ENCODE measurements at places on chromosomes 7 and 10.

DNA sequence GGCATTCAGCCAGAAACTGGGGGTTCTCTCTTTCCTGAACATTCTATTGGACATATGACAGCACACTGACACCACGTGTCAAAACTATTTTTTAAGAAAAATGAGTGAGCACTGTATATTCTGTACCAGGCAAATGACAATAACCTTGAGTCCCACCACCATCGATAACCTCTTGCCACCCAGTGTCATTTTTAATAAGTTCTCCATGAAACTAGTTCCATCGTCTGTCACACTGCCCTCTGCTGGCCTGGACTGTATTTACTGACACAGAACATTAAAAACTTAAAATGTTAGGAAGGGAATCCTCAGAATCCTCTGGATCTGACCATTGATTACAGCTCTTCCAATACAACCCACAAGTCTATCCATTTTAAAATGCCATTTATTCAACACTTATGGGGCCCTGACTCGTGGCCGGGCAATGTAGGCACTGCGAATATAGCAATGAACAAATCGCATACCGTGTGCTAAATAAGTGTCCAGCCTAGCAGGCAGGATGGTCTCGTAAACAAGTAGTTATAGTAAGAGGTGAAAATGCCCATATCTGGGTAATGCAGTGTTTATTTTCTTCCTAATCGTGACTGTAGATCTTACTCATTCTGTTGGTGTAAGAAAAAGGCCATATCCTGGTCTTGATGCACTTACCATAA lies 35.9 kb upstream of the CACNB2 start:
- peak; percentile 41 for DNase-seq

DNA sequence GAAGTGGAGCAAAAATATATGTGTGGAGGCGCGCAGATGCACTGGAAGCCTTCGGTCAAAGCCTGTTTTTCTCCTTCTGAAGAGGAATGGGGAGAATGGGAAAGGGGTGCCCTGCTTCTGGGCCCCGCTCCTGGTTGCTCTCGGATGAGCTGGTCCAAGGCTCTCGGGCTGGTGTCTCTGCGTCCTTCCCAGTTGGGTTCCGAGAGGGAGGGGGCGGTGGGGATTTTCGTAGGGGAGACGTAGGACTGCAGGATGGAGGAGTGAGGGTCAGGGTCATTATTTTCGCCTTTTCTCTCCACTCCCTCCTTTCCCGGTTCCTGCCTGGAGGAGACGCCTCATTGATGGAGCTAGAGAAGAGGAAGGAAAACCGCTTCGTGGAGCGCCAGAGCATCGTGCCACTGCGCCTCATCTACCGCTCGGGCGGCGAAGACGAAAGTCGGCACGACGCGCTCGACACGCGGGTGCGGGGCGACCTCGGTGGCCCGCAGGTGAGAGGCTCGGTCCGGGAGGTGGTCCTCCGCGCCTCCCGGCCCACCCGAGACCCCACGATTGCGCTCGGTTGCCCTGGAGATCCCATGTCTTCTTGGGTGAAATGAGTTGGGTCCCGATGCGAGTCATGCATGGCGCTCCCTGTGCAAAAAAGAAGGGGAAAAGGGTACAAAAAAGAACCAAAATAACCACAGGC lies 790 bp downstream of the ADAM22 start:
- DNase-seq, result peak; percentile 23

DNA sequence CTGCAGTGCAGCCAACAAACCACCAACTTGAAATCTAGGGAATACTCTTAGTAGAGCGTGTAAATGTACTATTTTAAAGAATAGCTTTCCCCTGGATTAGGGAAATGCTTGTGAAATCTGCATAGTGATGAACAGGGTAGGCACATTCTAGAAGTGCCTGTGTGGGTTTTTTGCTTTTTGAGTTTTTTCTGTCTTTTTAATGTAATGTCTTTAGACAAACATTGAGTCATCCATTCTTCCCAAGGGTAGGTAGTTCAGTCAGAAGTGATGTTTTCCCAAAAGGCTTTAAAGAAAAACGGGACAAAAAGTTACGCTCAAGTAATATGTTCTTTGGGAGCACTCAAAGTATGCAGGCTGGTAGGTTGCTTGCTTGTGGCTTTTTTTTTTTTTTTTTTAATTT lies 130.0 kb downstream of the AUTS2 start:
- DNase-seq, result no peak

GRCh38 chr7:155921086-155921803 lies 109.0 kb upstream of the SHH start:
- DNase-seq, result no peak

- DNase-seq, result peak; percentile 31
These were observed at the start of gene GPR85 for GRCh38 chr7:113086431-113086888. Gene GPR85 (minus strand): TSS chr7:113086827. CDS start chr7:113084721, 2,106 bp downstream.

- no peak for DNase-seq
These were observed 552.3 kb downstream of the PTPRN2 start for GRCh38 chr7:158035343-158035742.

- no peak for DNase-seq
These were observed 47.8 kb upstream of the KAT6B start for GRCh38 chr10:74778436-74779094.

DNA sequence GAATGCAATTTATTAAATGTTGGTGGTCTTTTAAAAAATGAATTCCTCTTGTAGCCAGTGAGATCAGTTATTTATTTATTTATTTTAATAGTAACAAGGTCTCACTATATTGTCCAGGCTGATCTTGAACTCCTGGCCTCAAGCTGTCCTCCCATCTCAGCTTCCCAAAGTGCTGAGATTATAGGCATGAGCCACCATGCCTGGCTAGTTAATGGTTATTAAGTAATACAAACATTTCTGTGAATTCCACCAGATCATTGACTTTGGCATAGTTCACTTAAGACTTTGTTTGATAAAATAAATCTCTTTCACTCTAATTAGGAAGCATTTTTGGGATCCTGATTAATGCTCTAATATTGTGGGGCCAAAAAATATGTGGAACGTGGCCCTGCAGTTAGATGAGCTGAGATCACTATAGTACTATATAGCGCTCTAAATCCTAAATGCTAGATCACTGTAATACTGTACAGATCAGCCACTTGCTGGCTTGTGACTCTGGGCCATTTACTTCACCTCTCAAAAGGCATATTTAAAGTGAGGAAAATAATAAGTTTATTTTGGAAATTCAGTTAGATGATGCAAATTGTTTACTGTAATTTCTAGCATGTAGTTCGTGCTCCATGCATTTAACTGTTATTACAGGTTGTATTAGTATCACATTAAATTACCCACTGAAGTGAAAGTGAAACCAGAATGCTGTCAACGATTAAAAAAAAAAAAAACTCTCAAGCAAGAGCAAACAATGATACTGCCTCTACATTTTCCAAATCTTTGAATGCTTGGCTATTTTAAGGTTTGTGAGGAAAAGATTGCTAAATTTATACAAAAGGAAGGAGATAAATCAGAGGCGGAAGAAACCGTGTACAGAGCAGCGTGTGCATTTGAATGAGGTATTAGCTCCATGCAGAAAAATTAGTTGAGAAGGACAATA lies 15.9 kb upstream of the FAS start:
- no peak for DNase-seq

- DNase-seq, result no peak
These were observed 52.8 kb upstream of the SVIL start for GRCh38 chr10:29687421-29688164.

GRCh38 chr7:30074422-30075030 lies 46.3 kb downstream of the PLEKHA8 start:
- no peak for DNase-seq

DNA sequence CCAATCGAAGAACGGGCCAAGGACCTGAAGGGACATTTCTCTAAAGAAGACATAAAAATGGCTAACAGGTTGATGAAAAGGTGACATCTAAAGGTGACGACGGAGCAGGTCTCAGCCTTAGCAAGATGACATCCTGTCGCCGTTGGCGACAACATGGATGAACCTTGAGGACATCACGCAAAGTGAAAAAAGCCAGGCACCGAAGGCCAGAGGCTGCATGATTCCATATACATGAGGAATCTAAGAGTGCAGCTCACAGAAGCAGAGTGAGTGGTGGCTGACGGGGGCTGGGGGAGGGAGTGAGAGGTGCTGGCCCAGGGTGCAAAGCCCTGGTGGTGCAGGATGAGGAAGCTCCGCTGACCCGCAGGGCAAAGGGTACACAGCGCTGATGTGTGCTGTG lies 34.1 kb upstream of the NKX6-2 start:
- DNase-seq, result no peak

- DNase-seq, result no peak
These were observed 1.9 kb downstream of the NAMPT start for GRCh38 chr7:106282852-106283251.

GRCh38 chr10:124740369-124741280 lies 3.6 kb downstream of the FAM53B start:
- DNase-seq, result peak; percentile 75

GRCh38 chr10:69742928-69743602 lies 58.6 kb upstream of the COL13A1 start:
- DNase-seq, result no peak

- no peak for DNase-seq
These were observed 63.1 kb downstream of the BLNK start for GRCh38 chr10:96208271-96208670.

- no peak for DNase-seq
These were observed 263.0 kb upstream of the ETV1 start for GRCh38 chr7:14252458-14252857.

GRCh38 chr10:6082496-6083395 lies 6.1 kb upstream of the RBM17 start:
- DNase-seq, result no peak

DNA sequence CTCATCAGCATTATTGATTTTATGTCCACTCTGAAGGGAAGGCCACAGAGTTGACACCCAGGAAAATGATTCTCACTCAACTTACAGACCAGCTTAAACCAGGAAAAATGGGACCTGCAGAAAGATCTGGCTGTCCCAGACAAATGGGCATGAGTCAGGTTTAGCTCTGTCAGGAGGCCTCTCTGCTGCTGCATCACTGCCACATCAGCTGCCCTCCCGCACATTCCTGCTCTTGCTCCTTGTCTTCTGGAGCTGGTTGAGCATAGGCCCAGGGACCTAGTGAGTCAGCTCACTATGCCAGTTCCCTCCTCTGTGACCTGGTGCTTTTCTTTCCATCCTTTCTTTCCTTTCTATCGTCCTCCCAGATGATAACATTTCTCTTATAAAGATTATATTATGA lies 18.8 kb upstream of the SMNDC1 start:
- DNase-seq, result no peak

GRCh38 chr10:109919220-109919619 lies 4.1 kb downstream of the XPNPEP1 start:
- DNase-seq, result no peak

DNA sequence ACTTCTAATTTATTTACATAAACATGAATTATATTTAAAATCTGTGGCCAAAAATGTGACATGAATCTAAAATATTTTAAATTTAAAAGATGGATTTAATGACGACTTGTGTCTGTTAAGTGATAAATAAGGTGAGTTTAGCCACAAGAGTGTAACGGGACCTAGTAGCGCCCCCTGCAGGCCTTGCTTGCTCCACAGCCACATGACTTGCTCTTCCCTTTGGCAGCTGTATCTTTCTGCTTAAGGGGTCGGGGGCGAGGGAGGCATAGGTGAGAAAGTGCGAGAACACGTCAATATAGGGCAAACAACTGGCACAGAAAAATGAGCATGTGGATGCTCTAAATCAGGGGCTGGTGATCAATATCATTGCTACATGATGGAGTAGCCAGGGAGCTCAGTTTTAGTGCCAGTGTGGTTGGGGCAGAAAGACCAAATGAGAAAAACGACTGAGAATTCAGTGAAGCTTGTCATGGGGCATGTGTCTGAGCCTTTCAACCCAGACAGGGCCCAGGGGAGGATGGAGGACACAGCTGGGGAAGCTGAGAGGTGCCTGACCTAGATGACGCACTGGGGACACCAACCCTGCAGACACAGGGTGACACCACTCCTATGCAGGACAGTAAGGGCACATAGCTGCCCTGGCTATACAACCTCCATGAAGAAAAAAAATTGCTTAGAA lies 49.8 kb downstream of the PAXIP1 start:
- no peak for DNase-seq

DNA sequence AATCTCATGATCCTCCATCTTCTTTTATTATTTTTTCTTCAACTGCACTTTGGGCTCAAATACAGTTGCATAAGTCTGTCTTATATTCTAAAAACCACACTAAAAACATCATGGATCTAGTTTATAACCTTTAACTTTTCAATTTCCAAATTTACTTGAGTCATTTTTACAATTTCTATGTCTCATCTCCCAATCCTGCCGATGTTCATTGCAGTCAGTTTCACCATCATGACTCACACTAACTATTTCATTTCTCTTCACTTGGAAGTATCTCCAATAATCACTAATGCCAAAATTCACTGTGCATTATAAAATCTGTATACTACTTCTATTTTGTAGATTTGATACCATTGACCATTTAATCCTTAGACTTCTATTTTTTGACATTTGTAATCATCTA lies 806.9 kb upstream of the SORCS1 start:
- no peak for DNase-seq

GRCh38 chr10:94131885-94132284 lies 138.2 kb downstream of the PLCE1 start:
- no peak for DNase-seq

DNA sequence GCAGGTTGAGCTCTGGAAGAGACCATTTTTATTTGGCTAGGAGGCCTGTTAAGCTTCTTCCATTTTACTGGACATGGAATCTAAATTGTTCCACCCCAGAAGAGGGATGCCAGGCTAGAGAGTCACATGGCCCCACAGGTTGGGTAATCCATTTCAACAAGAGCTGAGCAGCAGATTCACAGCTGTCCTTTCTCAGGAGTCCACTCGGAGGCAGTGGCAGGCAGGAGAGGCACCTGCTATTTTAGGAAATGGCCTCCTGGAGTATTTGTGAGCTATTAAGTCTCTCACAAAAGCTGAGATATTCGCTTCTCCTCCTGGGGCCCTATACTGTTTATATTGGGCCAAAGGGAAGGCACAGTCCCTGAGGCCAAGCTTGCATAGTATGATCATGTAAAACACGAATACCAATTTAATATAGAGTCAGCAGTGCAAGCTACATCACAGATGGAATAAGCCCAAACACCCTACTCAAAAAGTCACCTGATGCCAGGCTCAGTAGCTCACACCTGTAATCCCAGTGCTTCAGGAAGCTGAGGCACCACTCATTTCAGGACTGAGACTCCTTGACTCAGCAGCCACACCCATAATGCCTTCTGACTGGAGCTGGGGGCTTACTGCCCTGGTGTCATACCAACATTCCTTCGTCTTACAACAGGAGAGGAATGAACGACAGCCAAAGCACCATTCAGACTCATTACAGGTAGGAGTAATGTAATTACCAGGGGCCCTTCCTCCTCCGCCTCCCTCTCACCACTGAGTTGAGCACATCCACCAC lies 124.1 kb downstream of the LMBR1 start:
- no peak for DNase-seq

DNA sequence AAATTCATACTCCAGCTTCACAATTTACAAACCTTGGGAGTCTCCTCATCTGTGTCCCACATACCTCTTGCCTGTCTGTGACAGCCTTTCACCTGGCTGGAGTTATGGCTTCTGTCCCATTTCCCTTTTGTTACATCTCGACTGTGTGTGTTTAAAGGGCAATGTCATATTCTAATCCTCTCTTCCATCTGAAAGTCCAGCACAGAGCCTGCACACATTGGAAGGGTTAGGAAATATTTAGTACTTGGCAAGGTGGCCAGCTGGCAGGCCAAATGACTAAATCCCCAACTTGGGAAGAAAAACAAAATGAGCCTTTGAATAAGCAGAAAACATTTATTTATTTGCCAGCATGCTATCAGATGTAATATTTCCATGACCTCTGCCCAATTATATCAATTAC lies 120.1 kb upstream of the STK17A start:
- DNase-seq, result no peak

GRCh38 chr10:70657041-70657440 lies 15.3 kb upstream of the ADAMTS14 start:
- no peak for DNase-seq
